ENCODE measurements at places on chromosomes 12 and 14.

DNA sequence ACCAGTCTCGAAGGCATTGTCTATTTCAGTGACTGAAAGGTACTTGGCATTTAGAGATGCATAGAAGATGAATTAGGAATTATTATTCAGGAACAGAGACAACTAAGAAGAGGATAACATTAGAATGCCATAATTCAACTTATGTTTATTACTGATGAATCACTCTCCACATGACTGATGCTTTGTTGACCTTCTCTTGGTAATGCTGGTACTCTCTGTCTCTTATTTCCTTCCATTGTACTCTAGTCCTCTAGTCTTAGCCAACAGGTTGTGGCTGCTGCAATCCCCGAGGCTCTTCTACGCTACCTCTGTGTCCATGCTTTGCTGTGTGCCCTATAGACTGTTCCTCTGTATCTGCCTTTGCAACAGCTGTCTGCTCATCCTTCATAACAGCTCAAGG is 652.9 kb downstream of the NRXN3 start:
- no peak for DNase-seq

DNA sequence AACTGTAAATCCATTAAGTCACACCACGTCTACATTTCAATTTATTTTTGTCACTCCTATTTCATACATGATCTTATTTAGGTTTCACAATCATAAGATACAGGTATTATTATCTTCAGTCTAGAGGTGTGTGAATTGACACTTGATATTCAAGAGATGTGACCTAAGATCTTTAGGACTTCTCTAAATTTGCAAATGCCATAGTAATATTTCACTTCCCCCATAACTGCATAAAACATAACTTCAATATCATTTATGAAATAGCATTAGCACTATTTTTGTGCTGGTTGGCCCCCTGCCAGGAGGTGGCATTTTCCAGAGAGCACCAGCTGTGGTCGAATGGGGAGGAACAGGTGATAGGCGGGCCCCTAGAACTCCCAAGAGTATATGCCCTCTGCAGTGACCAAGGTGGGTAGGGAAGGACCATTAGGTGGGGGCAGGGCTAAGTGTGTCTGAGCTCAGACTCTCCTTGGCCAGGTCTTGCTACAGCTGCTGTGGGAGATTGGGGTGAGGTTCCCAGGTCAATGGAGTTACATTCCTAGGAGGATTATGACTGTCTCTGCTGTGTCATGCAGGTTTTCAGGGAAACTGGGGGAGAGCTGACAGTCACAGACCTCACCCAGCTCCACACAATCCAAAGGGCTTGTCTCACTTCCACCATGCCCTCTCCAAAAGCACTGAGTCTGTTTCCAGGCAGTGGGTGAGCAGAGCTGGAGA is 49.2 kb upstream of the ERGIC2 start:
- no peak for DNase-seq

DNA sequence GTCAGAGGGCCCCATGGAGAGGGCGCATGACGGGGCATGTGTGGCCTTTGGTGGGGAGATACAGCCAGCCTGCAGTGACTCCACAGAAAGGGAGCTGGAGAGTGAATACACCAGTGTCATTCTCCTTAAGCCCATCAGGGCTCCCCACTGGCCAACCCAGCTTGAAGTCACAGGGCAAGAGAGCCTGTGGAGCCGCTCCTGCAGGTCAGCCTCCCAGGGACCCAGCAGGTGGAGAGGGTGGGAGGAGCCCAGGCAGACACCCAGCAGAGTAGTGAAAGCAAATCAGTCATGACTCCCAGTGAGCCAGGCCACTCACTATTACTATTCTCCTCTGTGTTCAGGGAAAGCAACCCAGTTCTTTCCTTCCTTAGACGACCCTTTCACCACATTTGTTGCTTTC is 110.0 kb upstream of the CPM start:
- DNase-seq, result no peak

- no peak for DNase-seq
These were observed 105.2 kb downstream of the BBS10 start for GRCh38 chr12:76242813-76243550.

GRCh38 chr12:7108003-7108795 is 815 bp downstream of the C1RL start:
- peak; percentile 50 for DNase-seq

GRCh38 chr12:14775636-14775980 is 27.7 kb downstream of the WBP11 start:
- no peak for DNase-seq

DNA sequence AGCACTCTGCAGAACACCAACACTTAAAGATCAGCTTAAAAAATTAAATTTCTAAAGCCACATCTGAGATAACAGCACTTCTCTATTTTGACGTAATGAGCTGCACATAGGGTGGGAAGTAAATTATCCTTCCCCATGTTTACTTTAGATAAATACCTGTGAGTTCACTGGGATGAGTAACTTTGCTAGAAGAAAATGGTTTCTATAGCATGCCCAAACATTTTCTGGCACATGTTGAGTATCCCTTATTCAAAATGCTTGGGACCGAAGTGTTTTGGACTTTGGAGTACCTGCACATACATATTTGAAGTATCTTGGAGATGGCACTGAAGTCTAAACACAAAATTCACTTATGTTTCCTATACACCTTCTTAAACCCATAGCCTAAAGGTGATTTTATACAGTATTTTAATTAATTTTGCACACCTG is 6.6 kb downstream of the SLC38A2 start:
- DNase-seq, result no peak

- DNase-seq, result no peak
These were observed 78.9 kb downstream of the EMP1 start for GRCh38 chr12:13275241-13276085.

DNA sequence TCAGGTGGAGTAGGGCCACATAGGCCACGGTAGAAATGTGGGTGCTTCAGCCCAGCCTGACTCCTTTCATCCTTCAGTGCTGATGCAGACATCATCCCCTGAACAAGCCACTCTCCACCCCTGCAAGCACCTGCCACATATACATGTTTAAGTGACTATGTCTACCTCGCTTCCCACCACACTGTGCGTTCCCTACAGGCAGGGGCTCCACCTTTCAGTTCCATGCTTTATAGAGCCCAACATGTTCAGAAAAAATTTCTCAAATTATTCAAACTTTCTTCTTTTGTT is 11.6 kb downstream of the SLC7A7 start:
- DNase-seq, result no peak

DNA sequence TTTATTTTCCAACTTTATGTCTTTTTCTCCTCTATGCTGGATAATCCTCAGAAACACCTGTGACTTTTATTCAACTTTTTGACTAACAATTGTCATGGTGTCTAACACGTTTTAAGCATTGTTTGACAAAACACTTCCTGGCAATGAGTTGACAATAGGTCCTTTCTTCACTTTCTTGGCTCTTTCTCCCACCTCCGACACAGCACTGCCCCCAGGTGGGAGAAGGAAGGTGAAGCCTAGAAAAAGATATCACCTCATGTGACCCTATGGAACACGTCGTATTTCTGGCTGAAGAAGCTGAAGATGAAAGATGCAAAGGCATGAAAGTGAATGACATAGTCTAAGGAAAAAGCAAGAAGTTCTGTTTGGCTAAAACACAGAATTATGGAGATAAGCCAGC is 430.0 kb downstream of the ETNK1 start:
- DNase-seq, result no peak

- DNase-seq, result no peak
These were observed 12.9 kb upstream of the RNASE12 start for GRCh38 chr14:20603813-20604690.

DNA sequence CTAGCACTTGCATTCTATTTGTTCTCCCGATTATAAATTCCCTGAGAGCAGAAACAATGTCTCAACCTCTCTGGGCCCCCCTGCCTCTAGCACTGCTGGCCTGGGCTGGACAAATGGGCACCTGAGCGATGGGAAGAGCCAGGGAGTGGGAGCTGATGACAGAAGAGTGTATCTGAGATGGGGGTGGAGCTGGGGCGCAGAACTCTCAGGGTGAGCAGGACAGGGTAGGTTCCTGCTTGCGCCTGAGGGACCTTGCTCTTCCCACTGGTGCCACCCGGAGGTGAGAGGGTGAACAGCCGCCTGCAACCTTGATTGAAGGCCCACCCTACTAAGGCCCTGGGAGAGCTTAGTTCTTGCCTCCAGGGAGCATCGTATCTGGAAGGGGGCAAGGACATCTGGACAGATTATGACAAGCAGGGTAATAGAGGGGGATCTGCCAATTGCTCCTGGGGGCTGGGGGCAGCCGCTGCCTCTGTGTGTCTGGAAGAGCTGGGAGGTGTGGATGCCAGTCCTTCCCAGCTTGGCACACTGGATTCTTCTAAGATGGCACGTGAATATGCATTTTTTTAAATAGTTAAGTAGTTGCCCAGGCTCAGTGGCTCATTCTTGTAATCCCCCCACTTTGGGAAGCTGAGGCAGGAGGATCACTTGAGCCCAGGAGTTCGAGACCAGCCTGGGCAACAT is 43.0 kb upstream of the TSPAN9 start:
- DNase-seq, result no peak

DNA sequence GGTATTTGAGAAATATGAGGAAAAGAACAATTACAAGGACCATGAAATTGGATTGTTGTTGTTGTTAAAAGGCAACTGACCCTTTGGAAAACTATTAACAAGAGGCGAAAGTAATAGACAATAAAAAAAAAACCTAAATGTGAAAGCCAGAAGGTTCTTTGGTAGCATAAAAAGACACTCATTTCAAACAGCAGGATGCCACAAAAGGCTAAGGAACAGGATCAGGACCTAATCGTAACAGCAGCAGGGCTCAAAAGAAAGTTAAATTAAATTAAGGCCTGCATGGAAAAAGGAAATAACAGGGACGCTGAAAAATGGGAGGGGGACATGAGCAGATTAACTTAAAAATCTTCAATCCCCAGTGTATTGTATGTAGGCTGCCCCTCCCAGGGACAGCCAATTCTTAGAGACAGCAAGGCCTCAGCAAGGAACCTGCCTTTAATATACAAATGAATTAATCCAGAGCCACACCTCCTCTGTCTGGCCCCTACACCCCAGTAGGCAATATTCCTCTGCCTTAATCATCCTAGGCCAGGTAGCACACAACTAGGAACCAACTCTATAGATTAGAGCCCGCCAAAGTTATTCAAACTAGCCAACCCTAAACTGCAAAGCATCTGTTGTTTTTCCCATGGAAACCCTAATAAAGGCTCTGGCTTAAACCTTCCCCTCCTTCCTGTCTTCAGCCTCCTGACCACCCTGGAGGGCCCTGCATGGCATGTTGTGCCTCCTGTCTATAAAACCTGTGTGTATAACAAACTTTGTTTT is 28.4 kb upstream of the AP4S1 start:
- no peak for DNase-seq

GRCh38 chr12:94590428-94590827 is 59.9 kb downstream of the TMCC3 start:
- no peak for DNase-seq

DNA sequence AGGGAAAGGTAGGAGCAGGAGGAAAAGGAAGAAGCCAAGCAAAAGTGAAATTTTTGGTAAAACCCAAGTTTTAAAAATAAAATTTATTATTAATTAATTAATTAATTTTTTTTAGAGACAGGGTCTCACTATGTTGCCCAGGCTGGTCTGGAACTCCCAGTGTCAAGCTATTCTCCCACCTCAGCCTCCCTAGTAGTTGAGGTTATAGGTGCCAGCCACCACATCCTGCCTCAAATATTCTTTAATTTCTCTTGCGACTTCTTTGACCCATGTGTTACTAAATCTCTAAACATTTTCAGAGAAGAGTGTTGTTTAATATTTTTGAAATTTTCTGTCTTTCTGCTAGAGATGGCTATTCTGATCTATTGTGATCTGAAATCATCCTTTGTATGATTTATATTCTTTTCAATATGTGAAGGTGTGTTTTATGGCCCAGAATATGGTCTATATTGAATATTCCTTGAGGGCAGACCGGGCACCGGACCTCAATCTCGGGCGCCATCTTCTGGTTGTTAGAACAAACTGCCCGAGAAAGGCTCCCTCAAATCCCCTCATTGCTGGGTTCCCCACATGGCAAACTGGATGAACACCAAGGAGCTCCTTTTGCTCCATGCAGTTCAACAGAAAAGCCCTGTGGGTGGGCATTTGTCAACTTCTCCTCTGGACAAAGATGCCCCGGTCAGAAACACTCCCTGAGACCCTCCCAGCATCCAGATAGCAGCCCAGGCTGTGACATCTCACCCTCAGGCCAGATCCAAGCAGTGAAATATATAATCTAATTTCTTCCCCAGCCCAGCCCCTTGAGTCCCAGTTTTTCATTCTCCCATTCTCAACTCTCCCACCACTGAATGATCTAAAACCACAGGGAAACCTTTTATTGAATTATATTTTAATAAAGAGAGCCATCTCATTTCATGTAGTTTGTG is 110.5 kb downstream of the ASCL4 start:
- DNase-seq, result no peak

DNA sequence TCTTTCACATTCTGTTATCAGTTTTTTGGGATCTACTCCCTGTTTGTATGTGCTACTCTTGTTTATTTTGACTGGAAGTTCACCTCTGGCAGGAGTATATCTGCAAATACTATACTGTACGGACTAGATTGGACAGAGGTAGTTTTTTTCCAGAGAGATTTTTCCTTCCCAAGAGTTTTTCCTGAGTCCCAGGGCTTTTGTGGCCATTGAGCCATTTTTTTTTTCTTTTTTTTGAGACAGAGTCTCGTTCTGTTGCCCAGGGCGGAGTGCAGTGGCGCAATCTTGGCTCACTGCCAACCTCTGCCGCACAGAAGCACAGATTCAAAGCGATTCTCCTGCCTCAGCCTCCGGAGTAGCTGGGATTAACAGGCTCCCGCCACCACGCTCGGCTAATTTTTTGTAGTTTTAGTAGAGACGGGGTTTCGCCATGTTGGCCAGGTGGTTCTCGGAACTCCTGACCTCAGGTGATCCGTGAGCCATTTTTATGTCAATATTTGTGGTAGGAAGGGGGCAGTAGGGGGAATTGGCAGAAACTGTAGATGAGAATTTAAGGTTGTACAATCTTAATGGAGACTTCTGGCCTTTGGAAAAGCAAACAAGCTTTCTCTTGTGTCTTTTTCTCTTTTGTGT is 19.4 kb downstream of the KTN1 start:
- DNase-seq, result no peak

- DNase-seq, result peak; percentile 55
These were observed 15.5 kb upstream of the KRR1 start for GRCh38 chr12:75526655-75527511.

DNA sequence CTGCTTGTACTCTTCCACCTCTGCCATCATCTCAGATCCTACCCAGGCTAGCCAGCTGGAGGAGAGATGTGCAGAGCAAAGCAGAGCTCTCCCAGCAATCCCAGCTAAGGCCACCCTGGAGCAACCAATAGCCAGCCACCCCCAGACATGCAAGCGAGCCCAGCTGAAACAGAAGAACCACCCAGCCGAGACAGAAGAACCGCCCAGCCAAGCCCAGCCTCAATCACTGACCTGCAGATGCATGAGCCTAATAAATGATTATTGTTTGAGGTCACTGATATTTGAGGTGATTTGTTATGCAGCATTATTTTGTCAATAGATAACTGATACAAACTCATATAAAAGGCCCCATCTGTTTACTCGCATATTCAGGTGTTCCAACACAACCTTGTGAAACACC is 106.3 kb downstream of the SCARB1 start:
- DNase-seq, result no peak

DNA sequence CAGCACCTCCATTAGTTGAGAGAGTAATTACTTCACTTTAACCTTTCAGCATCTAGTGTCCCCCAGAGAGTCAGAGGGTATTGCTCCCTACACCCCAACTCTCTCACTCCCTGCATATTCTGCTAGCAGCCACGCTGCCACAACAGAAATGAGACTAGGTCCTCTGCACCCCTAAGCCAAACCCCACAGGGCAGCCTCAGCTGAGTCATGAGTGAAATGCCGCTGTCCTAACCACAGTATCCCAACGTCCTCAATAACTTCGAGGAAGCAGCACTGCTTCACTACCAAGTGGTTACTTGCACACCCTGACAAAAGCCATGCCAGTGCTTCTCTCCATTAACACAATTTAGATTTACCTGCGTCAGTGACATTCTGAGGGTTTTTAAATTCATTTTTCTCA is 6.9 kb upstream of the LYZ start:
- no peak for DNase-seq

All from left renal cortex interstitium (tissue), 4 donors.